ENCODE measurements at places on chromosomes 4 and X.

- DNase-seq, result no peak
These were observed 3.9 kb downstream of the LOC101059915 start for GRCh38 chrX:71671043-71671780.

DNA sequence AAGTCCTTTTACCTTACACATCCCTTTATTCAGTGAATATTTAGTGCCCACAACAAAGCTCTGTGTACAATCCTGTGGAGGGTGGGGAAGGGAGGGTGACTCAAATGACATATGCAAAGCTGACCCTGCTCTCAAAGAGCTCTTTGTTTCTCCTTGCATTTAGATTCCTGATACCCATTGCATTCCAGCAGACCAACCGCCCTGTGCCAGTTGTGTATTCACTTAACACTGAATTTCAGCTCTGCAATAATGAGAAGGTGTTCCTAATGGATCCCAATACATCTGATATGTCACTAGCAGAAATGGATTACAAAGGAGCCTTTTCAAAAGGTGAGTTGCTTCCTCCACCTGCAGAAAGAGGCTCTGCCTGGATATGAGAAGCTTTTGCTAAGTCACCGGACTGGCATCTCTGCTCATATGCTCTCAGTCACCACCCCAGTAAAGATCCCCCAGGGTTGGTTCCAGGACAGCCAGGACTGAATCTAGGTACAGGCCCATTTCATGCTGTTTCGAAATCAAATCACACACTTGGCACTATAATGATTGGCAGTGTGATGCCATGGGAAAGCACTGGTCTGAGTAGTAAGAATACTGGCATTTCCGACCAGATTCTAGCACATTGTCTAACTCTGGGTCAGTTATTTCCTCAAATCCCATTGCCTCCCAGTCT lies 17.1 kb upstream of the ANXA3 start:
- no peak for DNase-seq

GRCh38 chr4:183260491-183261151 lies 59.5 kb downstream of the CLDN22 start:
- no peak for DNase-seq

DNA sequence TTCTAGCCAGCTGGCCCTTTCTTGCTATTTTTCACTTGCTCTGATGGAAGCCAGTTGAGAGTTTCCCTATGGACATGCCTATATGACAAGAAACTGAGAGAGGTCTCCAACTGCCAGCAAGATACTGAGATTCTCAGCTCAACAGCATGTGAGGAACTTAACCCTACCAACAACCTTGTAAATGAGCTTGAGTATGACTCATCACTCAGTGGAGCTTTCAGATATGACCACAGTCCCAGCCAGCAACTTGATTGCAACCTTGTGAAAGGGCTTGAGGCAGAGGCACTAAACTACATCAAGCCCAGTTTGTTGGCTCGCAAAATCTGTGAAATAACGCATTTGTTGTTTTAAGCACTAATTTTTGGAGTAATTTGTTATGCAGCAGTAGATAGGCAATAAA lies 175.8 kb downstream of the COMMD8 start:
- no peak for DNase-seq

DNA sequence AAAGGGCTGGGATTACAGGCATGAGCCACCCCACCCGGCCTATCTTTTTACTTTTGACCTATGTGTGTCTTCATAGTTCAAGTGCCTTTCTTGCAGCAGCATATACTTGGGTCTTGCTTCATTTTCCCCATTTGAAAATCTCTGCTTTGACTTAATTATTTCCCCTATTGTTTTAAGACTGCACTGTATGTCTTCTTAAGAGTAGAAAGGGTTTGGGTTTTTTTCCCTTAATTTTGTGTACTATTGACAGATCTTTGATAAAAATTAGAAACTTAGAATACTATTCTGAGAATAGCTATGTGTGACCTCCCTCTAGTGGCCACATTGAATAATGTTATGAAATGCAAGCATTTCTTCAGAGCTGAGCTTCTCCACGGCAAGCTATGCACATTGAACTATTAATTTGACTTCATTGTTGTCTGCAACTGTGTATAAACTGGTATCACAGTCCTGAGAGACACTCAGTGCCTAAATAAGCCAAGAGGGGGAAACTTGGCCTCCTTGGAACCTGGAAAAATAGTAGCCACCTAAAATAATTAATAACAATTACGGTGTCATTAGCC lies 8.7 kb upstream of the SLC25A4 start:
- no peak for DNase-seq

DNA sequence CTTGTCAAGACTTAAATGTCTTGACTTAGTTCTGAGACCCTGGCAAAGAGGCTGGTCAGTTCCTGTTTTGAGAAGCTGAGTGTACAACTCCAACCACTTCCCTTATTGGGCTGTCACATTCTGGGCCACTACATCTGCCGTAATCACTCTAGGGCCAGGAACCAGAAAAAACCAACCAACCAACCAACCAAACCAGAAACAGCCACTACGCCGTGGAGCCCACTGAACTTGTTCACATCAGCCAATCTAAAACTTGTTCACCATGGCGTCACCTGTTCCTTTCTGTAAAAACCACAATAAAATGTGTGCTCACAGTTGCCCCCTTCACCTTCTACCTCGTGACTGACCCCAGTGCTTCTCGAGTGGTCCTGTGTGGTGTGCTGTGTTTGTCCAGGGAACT lies 107.3 kb downstream of the JADE1 start:
- no peak for DNase-seq

DNA sequence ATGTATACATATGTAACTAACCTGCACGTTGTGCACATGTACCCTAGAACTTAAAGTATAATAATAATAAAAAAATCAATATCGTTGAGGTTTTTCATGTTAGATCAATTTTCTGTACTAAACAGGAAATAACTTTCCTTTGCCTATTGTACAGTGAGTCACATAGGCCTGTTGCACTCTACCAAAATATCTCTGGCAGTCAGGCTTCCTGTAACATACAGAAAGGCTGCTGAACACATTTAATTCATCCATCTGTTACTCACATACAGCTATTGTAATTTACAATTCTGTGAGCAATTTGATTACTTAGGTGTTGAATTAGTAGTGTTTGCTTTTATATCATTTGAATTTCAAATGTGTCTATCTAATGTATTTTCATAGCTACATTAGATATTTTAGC lies 427.8 kb downstream of the TMA16 start:
- no peak for DNase-seq

DNA sequence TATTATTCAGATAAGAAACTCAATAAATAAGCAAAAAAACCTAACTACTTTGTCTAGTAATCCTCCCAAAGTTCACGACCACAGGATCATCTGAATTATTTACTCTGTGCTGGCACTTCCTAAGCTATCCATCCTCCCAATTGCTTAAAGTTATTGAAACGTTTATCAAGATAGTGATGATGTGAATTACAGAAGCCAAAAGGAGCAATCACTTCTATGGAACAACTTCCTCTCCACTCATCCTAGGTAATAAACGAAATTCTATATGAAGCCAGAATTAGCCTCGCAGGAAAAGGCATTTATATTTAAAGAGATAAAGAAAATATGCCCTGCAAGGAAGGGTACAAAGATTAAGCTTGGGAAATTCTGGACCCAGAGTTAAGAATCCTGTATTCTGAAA lies 475.4 kb downstream of the NLGN4X start:
- no peak for DNase-seq

DNA sequence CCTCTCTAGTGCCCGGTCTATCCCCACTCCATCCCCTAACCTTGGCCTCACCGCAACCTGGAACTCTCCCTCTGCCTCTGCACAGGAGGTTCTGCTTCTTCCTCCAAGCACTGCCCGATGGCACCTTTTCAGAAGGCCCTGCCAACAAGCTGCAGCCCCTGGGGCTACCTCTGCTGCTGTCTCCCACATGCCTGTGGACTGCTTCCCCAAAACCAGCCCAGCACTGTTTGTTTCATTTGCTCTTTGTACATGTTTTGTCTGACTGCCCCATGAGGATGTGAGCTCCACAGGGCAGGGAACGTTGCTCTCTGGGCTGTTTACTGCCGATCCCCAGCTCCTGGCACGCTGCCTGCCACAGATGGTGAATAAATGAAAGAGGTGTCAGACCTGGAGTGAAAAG lies 85.4 kb downstream of the INTS6L start:
- no peak for DNase-seq

GRCh38 chr4:116724249-116724648 lies 361.1 kb downstream of the TRAM1L1 start:
- no peak for DNase-seq

- DNase-seq, result no peak
These were observed 74.7 kb downstream of the TRAM1L1 start for GRCh38 chr4:117010671-117011070.

GRCh38 chr4:165152527-165152926 lies 39.9 kb upstream of the TMEM192 start:
- no peak for DNase-seq

- no peak for DNase-seq
These were observed 512 bp upstream of the ANTXR2 start for GRCh38 chr4:80073473-80074008.

DNA sequence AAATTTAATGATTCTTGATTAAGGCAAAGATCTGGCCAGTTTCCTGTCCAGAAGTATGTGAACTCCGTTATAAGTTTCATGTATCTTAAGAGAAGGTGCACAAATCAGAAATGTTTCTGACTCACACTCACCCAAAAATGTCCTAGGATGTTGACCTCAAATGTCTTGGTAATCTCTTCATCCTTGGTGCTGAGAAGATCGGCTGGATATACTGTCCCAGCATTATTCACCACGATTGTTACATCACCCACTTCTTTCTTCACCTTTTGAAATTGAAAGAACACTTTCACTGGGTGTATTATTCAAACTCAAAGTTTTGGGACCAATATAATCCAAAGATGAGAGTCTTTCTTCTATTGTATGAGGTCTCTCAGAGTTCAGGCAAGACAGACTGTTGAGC lies 5.7 kb downstream of the HSD17B13 start:
- DNase-seq, result no peak

DNA sequence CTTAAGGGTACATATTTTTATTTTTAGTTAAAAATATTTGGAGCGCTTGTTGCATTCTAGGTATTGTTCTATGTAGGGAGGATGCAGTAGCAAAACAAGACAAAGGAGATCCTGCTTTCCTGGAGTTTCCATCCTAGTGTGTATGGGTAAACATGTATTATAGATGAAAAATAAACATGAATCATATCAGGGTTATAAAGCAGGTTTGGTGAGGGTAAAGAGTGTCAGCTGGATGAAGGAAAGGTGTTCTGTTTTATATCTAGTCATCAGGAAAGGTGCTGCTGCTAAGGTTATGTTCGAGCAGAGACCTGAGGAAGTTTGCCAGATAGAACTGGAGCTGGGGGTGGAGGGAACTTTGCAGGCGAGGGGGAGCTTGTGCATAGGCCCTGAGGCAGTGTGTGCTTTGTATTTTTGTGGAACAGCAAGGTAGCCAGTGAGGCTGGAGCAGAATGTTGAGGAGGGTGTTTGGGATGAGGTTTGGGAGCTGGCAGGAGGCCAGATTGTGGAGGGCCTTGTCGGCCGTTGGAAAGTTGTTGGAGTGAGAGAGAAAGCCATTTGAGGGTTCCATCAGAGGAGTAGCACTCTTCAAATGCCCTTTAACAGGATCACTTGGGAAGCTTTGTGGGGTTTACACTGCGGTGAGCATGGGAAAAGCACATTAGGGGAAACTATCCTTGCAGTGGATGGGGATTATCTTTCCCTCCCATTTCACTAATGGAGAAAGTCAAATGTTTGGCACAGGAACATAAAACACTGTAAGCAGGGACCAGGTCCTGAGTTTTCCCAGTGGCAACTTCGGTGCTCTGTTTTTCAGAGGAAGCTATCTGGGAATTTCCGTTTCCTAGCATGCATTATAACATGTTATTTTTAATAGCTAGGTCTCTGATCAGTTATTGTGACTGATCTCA lies 35.9 kb downstream of the AFF1 start:
- no peak for DNase-seq

DNA sequence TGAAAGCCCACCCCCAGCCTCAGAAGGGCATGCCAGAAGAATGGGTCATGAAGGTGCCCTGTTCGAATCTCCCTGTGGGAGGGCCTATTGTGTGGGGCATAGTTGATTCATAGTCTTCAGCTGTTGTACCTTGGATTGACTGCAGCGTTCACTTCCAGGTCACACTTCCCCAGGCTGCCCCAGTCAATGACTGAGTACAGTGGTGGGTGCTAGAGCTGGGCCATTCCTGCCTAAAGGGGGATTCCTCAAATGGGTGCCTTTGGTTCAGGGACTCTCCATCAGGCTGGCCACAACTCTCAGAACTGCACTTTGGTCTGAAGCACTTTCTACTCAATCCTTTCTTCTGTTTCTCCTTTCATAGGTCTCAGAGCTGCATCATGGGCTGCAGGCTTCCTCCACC lies 35.0 kb upstream of the RASGEF1B start:
- DNase-seq, result no peak

GRCh38 chr4:73810191-73810590 lies 26.3 kb upstream of the CXCL6 start:
- DNase-seq, result no peak

DNA sequence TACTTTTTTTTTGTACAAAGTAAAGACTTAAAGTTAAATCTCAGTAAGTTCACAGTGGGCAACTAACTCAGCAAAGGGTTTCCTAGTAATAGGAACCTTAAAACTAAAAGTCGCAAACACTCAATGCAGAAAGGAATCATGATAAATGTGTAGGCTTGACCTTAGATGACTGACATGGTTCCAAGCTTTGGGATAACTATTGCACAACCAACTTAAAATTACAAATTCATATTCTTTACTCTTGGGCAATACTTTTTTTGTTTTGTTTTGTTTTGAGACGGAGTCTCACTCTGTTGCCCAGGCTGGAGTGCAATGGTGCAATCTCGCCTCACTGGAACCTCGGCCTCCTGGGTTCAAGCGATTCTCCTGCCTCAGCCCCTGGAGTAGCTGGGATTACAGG lies 8.2 kb downstream of the ELOVL6 start:
- no peak for DNase-seq

DNA sequence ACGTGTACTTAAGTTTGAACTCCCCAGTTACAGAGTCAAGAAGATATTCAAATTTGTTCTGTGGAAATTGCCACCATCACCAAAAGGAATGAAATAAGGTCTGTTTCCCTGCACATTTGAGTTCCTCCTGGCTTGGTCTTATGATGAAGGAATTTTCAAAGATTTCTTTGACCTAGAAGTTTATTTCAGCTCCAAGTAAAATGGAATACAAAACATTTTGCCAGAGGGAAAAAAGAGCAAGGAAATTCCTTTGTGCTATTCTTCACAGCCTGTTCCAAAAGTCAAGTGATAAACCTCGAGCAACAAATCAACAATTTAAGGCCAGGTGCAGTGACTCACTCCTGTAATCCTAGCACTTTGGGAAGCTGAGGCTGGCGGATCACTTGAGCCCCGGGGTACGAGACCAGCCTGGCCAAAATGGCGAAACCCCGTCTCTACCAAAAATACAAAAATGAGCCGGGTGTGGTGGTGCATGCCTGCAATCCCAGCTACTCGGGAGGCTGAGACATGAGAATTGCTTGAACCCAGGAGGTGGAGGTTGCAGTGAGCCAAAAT lies 3.4 kb downstream of the NKRF start:
- no peak for DNase-seq

DNA sequence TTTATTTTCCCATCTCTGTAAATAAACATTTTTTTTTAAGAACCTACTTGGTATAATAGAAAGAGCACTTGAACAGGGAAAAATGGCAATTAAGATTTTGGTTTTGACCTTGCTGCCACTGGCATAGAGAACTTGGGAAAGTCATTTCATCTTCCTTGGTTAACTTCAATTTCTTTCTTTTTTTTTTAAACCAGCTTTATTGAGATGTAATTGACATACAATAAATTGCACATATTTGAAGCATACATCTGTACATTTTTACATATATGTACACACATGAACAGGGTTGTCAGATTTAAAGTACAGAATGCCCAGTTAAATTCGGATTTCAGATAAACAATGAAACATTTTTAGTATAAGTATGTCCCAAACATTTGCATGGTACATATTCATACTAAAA lies 103.0 kb upstream of the RAPGEF2 start:
- no peak for DNase-seq

- DNase-seq, result no peak
These were observed 199.9 kb downstream of the ENOX2 start for GRCh38 chrX:130702867-130703707.

Measured in activated naive CD4-positive, alpha-beta T cell (primary cell).